ENCODE measurements at places on chromosomes 5 and 9.
A peak's percentile ranks its signal among the peaks of the same experiment; 100 is the strongest.

GRCh38 chr9:135802876-135803419, 101.0 kb downstream of the KCNT1 start:
- DNase-seq, result no peak

DNA sequence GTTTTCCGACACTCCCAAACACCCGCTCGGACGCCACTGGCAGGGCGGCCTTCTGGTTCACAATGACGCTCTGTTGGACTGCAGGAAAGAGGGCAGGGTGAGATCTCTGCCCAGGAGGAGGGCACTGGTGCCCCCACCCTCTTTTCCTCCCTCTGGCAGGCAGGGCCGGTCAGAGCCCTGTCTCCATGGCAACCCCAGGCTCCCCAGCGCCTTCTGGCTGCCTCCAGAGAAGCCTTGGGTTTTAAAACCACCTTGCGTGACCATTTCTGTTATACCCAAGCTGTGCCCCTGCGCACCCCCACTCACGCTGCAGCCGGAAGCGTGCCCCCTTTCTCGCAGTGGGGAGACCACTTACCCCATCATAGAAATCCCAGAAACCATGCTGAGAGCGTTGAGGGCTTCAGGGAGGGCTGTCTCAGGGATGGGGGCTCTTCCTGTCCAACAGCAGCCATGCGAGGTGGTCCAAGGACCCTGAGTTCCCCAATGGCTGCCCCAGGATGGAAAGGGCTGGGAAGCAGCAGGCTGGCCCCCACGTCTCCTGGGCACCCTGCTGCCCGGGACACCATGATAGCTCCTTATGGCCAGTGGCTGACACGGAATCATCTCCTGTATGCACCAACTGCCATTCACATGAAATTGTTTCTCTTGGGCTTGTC, 7.3 kb downstream of the C9orf50 start:
- no peak for DNase-seq

DNA sequence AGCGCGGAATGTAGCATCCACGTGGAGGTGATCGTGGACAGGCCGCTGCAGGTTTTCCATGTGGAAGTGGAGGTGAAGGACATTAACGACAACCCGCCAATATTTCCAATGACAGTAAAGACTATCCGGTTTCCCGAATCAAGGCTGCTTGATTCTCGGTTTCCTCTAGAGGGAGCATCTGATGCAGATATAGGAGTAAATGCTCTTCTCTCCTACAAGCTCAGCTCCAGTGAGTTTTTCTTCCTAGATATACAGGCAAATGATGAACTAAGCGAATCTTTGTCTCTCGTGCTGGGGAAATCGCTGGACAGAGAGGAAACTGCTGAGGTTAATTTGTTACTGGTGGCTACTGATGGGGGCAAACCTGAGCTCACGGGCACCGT, 598 bp downstream of the PCDHA2 start:
- peak; percentile 84 for DNase-seq

DNA sequence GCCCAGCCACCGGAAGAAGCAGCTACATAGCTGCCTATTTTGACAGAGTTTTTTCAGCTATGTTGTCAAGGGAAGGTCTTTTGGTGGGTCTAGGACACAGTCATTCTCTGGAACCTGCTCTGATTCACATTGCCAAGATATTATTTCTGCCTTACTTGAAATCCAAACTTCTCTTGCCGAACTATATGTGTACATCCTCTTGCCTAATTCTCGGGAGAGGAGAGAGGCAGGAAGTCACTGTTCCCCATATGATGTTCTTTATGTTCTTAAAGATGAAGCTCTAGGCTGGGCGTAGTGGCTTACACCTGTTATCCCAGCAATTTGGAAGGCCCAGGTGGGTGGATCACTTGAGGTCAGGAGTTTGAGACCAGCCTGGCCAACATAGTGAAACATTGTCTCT, 8.6 kb downstream of the TMEM252 start:
- DNase-seq, result no peak

DNA sequence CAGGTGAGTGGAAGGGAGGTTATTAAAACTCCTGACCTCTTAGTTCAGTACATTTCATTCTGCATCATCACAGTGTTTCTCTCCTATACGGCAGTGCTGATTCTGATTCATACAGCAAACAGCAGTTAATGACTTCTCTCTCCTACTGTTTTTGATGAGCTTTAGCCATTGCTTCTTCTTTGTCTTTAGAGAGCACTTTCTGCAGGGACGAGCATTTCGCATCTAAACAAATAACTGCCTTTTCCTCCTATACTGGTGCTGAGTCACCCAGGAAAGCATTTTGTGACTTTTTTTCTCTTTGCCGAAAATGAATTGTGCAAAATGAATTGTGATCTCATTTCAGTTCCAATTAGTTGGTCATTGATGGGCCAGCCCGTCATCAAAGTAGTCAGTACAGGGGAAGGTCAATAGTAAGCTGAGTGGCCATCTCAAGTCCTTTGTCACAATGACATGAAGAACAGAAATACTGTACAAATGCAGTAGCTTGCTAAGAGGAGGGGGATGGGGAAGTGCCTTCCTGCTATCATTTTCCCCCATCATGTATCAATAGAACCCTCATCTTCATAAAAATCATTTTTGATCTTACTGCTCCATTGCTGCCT, 98.5 kb downstream of the INSYN2B start:
- DNase-seq, result no peak

GRCh38 chr9:84151640-84152039, 171.0 kb downstream of the RMI1 start:
- no peak for DNase-seq

GRCh38 chr5:5293029-5293428, 129.4 kb upstream of the ICE1 start:
- DNase-seq, result no peak
